Omental fat pad (tissue), 4 donors: ENCODE measurements at places on chromosomes 16 and 17. TPM values are rescaled to one million over a fixed set of nuclear protein-coding genes. Genes with fewer than 3 reads are reported as not detected.

MEIOC gene
- total RNA-seq: not detected

CA7 gene
- total RNA-seq: not detected

DNA sequence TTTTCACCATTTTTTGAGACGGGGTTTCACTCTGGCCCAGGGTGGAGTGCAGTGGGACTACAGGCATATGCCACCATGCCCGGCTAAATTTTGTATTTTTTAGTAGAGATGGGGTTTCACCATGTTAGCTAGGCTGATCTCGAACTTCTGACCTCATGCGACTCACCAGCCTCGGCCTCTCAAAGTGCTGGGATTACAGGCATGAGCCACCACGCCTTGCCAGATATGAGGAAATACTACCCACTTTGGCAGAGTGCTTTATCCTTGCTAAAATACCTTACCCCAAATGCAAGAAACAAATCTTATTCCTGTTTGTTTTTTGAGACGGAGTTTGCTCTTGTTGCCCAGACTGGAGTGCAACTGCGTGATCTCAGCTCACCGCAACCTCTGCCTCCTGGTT is 62.9 kb upstream of the MGAT5B start:
- DNase-seq: no peak

DNA sequence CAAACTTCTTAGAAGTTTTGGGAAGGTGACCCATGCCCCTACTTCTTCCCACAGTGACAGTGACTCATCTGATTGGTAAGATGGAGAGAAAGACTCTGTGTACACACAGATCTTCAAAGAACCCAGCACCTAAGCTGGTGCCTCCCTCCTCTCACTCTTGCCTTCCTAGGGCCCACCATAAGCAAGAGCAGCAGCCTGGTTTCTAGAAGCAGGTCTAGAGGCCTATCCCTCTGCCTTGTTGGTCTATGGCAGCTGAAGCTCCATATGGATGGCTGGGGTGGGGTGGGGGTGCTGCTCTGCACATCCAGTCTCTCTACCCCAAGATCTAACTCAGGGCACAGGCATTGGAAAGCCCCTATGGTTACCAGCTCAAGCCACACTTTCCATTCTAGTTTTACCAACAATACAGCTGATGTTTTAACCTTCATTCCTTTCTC is 47.5 kb downstream of the STAT3 start:
- DNase-seq: no peak

- no peak for DNase-seq
Measured at GRCh38 chr17:71118039-71118438, 948.7 kb downstream of the KCNJ2 start.

DNA sequence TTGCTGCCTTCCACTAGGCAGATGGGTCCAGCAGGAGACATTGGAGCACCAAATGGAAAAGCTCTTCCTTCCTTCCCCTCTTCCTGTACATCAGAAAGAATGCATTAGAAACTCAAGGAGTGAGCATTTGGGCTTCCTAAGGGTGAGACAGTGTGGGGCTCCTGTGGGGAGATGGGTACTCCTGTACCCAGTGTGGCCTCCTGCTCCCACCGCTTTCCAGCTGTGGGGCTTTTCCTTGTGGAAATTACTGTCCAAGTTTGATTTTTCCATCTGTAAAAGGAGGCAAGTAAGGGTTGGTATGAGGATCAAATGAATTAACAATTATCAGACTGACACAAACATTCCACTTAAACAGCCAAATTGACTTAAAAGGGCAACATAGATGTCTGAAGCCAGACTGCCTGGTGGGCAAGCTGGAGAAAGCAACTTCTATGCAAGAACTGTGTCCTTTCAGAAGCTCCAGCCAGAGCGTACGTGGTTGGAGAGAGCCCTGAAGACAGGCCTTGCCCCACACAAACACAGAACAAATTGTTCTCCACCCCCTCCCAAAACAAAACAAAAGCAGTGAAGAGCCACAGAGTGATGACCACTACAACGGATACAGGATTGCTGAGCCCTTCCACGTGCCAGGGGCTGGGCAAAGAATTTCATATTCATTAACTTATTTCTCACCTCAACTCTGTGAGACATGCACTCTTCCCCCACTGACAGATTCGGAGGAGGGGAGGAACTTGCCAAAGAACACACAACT is 23.1 kb upstream of the ALDH3A1 start:
- DNase-seq: no peak
